ENCODE measurements at places on chromosomes 7 and 10.

DNA sequence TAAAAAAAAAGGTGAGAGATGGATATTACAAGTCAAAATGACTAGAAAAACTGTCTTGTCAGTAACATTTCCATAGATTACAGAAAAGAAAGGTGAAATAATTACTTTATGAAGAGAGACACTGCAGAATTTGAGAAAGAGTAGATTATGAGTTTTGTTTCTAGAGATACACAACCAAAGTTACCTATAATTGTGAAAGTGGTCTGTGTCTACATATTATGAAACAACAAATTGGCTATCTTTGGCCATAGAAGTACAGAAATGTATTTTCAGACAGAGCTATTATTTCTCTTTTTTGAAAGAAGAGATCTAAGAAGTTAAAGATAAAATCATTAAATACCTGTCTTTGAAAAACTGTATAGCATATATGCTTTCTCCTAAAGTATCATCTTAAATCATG, 30.1 kb downstream of the KCND2 start:
- no peak for DNase-seq

DNA sequence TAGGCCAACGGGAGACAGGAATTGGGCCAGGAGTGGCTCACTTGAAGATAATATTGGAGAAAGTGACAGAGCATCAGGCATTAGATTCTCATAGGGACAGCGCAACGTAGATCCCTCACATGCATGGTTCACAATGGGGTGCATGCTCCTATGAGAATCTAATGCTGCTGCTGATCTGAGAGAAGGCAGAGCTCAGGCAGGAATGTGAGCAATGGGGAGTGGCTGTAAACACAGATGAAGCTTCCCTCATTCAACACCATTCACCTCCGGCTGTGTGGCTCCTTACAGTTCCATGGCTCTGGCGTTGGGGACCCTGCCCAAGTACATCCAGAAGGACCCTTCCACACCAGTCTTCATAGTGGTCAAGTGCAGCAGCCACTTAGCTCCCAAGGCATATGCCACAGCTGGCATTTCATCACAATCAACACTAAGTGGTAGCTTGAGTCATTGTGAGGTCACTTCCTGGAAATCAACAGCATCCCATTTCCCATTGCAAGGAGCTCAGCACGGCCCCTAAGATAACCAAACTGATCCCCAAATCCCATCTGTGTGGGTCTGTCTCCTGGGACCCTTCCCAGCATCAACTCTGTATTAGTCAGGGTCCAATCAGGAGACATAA, 174.5 kb downstream of the TPST1 start:
- DNase-seq: no peak

DNA sequence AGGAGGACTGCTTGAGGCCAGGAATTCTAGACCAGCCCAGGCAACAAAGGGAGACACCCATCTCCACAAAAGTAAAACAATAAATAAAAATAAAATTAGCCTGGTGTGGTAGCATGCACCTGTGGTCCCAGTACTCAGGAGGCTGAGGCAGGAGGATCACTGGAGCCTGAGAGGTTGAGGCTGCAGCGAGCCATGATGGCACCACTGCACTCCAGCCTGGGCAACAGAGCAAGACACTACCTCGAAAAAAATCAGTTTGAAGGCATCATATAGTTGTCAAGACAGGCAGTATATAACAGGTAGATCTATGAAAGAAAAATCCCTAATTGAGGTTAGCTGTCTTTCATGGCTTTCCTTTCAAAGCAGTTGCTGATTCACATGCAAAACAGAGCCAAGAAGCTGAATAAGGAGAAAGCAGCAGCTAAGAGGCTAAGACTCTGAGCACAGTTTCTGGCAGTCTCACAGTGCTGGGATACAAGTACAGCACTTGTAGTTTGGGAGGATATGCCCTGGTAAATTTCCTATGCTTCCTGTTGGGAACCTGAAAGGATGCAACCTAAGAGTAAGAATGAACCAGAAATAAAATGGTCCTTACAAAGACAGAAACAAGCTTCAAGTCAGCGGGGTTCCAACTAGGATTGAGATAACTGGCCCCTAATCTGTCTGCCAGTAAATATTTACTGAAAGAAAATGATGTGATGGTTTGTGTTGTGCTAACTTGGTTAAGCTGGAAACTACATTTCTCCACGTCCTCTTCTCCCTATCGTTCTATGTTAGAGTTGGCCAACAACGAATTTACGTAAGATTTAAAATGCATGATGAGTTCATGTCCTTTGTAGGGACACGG, 368.5 kb upstream of the HPS1 start:
- DNase-seq: no peak

- no peak for DNase-seq
Measured at GRCh38 chr10:114566064-114566463, 92.0 kb downstream of the ABLIM1 start.

- DNase-seq: no peak
Measured at GRCh38 chr7:15174485-15174884, 271.9 kb upstream of the DGKB start.
